ENCODE measurements at places on chromosomes 11 and 22.

- DNase-seq = no peak
Observed at GRCh38 chr11:110830747-110831146, 118.5 kb upstream of the ARHGAP20 start.

DNA sequence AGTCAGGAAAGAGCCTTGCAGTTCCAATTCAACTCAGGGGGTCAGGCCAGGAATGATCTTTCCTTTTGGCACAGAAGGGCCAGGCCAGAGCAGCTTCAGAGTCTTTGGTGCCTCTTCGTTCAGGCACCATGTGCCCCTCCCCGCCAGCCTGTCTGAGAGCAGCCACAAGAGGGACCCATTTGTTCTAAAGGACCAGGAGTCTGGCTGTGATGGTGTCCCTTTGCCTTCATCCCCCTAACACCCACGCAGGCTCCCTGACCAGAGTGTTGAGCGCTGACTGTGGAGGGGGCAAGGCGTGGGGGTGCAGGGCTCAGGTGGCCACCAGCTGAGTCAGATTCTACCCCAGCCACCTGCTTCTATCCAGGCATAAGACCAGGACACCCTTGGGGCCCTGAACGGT is 156.4 kb downstream of the TTC17 start:
- DNase-seq = no peak

GRCh38 chr22:37747080-37747714 is 50.3 kb downstream of the TRIOBP start:
- DNase-seq = no peak

GRCh38 chr22:19723983-19724827 is 866 bp downstream of the GP1BB start:
- DNase-seq = no peak

DNA sequence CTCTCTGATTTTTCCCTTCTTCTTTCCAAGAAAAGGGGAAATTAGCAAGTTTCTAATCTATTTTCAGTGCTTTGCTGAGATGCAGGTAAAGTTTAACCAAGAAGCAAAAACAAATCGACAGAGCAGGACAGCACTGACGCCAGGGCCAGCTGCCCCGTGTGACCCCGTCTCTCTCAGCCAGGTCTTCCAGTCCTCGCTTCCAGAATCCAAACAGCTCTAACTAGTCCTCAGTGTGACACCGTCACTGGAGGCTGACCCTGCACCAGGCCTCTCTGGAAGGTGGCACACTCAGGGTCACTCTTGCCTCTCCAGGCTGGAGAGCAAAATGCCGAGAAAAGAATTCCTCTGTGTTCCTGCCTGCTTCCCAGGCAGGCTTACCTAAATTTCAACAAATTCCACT is 44.8 kb downstream of the SHANK2 start:
- DNase-seq = no peak

All from CD4-positive, alpha-beta T cell treated with Interleukin-21 for 1 hour (primary cell).